ENCODE measurements at places on chromosomes 1 and 21.

- DNase-seq, result no peak
Observed at GRCh38 chr1:8165595-8166360, 139.7 kb upstream of the ERRFI1 start.

DNA sequence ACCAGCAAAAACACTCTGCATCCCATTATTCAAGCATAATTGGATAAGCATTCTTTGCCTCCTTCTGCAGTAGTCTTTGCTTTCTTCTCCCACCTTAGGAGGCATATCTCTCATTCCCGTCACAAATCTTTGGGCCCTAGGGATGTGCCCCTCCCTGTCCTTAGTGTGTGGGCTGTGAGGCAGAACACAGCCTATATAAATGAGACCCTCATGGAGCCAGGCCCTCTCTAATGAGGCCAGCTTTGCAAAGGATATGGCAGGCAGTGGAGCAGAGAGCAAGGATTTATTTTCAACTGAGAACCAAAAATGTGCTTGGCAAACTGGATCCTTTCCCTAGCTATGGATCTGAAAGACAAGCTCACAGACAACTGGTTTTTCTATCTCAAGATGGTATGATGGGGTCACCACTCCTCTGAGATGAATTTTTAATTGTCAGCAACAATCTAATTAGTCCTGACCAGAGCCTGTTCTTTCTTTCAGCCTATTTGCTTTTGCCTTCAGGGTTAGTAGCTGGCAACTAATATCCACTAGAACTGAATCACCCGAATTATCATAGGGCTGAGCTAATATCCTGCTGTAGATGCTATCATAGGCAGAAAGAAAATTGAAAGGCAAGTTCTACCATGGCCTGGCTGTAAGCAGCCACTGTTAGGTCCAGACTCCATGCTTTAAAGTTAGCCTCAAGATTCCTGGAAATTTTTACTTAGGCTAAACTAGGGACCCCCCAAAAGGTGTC is 134.2 kb downstream of the SYT2 start:
- DNase-seq, result no peak

GRCh38 chr1:230228236-230228897 is 161.3 kb downstream of the GALNT2 start:
- DNase-seq, result no peak

- no peak for DNase-seq
Observed at GRCh38 chr21:46585191-46585953, 19.5 kb downstream of the S100B start.

DNA sequence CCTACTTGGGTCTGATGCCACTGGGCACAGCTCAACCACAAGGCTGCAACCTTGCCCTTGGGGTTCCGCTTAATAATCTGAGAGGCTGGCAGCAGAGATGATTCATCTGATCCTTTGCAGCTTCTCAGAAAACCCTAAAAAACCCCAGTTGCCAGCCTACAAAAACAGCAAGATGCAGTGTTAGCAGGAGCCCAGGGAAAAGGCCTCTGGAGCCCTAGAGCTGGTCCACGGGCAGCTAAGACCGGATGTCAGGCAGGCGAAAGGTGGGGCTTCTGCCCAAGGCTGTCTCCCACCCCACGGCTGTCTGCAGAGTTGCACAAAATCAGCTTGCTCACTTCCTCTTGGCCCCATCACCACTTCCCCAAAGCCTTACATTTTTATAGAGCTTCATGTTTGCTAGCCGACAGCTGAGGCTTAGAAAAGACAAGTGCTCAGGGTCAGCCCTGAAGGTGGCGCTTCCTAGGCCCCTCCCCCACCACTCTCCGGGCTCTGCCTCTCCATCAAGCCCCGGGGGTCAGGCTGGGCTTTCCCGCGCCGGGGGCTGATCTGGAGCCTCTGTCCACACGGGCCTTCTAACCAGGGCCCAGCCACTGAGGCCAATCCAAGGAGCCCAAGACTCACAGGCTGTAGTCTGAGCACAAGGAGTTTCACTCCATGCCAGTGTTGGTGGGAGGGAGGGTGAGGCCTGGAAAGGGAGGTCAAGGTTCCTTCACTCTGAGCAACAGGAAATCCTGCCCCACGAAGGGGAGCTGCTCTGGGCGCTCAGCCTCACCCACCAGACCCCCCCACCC is 4.2 kb upstream of the ADORA3 start:
- DNase-seq, result peak; percentile 67

GRCh38 chr1:244730934-244731434 is 78.1 kb downstream of the DESI2 start:
- DNase-seq, result peak; percentile 9

GRCh38 chr1:145978471-145978853 is 14.0 kb downstream of the POLR3GL start:
- DNase-seq, result no peak

DNA sequence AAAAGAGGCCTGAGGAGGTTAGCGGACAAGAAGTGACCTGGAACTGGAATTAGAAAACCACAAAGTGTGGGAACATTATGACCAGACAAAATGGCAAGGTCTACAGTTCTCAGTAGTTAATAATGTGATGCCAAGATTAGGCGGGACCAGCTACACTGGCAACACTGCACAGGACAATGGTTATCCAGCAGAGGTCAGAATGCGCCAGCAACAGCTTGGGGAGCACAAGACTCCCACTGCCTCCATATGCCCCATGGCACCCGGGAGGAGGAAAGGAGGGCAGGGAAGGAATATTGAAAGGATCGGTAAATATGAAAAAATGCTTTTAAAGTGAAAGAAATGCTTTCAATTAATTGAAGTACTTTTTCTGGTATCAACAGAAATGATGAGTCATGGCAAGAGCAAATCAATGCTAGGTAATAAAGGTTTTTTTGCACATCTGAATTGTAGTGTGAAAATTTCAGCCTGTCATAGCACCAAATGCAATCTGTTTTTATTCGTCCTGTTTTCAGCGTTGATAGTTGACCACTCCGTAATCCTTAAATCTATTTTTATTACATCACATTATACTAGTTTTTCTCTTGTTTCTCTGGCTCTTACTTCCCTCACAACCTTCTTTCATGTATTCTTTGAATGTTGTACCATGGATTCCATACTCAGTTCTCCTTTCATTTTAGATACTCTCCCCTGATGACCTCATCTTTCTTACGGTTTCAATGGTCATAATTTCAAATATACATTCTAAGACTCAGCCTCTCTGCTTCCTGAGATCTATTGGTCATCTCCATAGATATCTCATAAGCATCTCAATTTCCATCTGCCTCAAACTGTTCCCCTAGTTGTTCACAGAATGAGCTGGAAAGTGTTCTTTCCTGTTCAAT is 30.7 kb downstream of the VCAM1 start:
- DNase-seq, result no peak

DNA sequence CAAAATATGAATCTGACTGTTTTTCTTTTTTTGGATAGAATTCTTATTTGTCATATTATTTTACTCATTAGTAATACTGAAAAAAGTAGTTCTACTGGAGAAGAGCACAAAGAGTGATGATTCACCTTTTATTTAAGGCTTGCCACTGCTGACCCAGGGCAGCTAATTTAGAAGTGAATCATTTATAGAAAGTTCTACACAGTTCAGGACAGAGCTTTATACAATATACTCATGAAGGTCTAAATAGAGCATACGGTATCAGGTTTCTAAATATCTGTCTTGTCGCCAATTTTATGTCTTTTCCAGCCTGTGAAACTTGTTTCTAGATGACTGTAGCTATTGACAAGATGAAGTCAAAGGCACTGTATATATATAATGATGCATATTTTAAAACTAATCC is 25.0 kb downstream of the GIPC2 start:
- DNase-seq, result peak; percentile 90

DNA sequence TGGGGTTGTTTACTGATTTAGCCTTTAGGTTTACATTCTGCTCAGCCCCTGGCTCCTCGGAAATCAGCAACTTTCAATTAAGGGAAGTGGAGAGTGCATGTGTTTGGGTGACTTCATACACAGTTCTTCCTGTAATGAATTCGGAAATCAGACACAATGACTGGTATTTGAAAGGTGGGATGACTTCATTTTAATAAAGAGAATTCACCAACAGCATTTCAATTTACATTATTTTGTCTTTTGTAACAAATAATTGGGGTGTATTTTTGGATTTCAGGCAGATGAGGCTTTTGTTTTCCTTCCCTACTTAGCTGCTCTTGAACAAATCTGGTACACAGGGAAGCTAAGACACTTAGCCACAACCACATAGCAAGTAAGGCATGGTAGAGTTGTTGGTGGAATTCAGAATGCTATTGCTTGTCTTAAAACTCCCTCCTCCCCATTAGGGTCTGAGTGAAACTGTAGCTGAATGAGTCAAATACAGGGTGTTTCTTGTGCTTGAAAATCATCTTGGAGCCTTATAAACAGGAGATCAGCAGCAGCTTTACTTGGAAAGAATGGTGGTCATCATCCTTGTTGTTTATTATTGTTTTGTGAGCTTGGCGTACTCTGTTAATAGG is 917 bp downstream of the STX12 start:
- peak; percentile 14 for DNase-seq

DNA sequence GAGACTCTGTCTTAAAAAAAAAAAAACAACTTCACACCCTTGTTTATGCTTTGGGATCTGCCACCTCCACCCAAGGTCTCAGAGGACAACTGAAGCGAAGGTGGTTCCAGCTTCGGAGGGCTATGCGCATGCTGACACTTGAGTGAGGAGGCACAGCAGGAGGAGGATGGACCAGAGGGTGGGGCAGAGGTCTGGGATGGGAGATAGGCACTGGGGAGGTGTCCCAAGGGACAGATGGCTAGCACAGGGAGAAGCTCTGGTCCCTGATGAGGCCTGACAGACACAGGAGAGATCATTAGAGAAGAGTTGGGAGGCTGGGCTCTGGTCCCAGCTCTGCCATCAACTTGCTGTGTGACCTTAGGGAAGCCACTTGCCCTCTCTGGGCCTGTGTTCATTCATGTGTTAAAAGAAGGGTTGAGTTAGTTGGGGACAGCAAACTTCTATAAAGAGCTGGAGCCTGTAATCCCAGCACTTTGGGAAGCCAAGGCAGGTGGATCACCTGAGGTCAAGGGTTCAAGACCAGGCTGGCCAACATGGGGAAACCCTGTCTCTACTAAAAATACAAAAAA is 16.8 kb downstream of the E2F2 start:
- DNase-seq, result no peak

DNA sequence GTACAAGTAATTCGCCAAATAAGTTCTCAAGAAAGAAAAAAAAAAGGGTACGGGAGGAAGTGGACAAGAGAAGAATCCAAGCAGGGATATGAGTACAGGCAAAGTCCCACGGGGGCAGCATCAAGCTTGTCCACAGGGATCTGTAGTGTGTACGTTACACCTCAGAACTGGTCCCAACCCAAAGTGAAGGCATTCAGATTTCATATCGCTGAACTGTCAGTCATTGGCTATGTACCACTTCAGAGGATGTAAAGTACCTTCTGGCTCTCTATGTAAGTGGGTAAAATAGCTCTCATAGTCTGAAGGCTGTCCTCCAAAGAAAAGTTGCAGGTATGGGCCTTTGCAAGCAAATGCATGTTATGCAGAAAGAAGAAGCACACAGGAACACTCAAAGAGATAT is 8.1 kb upstream of the CLCA4 start:
- DNase-seq, result no peak

GRCh38 chr1:184803180-184803492 is 48.5 kb upstream of the EDEM3 start:
- DNase-seq, result peak; percentile 38

- DNase-seq, result no peak
Observed at GRCh38 chr1:200506471-200506870, 96.6 kb upstream of the ZNF281 start.

- DNase-seq, result no peak
Observed at GRCh38 chr1:228009116-228009827, 2.5 kb downstream of the WNT3A start.

- no peak for DNase-seq
Observed at GRCh38 chr1:23035823-23036452, 16.7 kb downstream of the KDM1A start.

DNA sequence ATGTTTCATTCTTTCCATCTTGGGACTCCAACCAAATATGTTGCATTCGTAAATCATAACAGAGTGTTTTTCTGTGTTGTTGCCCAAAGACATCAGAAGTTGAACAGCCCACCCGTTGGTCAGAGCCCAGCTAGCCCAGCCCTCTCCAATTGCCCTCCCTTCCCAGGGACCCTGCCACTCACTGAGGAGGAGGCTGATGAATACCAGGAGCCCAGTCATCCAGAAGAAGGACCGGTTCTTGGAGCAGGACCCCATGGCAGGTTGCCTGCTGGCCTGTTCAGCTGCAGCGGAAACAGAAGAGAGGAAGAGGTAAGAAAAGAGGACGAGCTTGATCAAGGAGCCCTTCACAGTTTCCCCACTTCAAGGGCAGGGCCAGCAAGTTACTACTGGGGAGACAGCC is 172.2 kb upstream of the ETV3 start:
- no peak for DNase-seq

GRCh38 chr1:53461323-53462044 is 2.3 kb downstream of the DMRTB1 start:
- DNase-seq, result no peak

GRCh38 chr1:108000184-108000583 is 35.2 kb upstream of the VAV3 start:
- DNase-seq, result no peak

DNA sequence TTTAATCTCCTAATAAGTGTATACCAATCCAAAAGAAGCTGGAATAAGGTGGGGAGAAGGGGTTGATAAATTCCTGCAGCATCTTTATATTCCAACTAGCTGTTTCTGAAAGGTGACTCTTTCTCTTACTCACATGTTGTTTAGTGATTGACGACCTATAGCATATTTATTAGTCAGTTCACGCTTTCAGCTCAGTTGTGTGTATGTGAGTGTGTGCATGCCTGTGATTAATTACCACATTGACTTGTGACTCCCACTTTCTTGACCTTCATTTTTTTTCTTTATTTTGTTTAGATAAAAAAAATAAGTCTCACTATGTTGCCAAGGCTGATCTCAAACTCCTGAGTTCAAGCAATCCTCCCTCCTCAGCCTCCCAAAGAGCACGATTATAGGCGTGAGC is 44.4 kb downstream of the ATP2B4 start:
- DNase-seq, result no peak

- DNase-seq, result no peak
Observed at GRCh38 chr1:112530832-112531231, 22.1 kb downstream of the WNT2B start.

DNA sequence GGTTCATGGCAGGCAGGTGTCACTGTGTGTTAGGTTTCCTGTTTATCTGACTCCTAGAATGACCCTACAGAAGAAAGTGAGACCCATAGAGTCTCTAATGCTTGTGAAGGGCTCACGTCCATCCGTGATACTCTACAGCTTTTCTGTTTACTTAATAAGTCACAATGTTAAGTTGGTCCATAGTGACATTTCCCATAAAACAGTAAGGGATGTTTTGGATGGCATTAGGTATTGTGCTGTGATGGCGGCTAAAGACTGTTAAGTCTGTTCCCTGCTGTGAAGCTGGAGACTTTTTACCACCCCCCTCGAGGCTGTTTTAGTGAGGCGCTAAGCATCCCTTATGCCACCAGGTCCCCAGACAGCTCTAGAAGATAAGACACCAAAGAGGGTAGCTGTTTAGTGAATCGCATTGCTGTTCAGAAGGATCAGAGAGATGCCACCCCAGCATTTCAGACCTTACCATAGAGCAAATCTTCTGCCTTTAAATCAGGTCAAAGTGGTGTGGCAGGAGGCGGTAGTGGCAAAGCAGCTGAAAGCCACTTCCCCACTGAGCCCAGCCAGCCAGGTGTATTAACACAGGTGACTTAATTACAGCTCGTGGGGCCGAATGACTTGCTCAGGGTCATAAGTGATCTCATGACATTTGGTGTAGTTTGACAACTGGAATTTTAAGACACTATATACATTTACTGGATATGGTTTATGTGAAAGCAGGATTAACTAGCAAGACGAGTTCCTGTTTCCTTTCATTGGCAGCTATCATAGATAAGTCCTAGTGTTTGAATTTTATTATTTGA is 25.0 kb downstream of the SLC37A1 start:
- DNase-seq, result no peak

GRCh38 chr21:36879827-36880226 is 86.6 kb downstream of the HLCS start:
- no peak for DNase-seq
